ENCODE measurements at places on chromosomes 5 and 9.

DNA sequence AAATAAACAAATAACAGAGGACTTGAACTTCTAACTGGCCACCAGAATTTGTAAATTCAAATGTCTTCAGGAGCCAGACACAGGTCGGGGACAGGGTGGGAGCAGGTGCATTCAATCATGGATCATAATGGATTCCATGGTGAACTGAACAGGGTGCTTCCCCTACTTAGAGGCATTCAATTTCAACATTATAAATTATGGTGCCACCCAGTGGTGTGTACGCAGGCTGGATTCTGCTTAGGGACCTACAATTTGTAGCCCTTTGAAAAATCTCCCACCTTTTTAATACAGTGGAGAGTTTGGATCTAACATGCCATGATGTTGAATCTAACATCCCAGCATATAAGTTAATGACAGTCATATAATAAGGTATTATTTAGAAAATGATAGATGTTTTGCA, 22.3 kb downstream of the KLF9 start:
- DNase-seq: no peak

GRCh38 chr5:28927559-28928326, 1889.4 kb upstream of the CDH9 start:
- DNase-seq: no peak

DNA sequence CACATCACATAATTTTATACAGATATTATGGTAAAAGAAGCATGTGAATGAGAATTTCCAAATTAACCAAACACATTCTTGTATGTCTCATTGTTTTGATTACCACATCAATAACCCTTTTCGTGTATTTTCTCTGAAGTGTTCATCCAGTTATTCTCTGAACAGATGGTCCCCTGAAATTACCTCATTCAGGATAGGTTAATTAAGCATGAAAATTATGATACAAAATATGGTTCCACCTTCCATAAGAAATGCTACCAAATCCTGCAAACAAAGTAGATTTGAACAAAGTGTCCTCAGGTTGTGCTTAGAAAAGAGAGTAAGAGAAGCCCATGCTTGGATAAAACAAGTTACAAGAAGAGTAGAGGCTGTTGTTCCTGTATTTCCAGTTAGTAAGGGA, 83.1 kb upstream of the LMNB1 start:
- DNase-seq: no peak

DNA sequence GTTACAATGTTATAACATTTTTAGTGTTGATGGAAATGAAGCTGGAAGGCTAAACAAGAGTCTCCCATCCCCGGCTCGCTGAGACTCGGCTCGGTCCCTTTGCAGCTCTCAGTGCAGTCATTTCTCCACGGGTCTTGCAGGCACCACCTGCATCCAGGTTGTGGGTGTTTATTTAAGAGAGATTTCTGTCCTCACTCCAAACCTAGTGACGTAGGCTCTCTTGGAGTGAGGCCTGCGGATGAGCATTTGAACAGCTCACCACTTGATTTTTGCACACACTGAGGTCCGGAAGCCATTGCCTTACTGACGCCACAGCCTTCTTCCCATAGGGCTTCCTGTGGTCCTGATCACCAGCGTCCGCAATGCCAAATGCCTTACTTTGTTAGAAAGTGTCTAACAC, 197.7 kb upstream of the OTULINL start:
- no peak for DNase-seq

DNA sequence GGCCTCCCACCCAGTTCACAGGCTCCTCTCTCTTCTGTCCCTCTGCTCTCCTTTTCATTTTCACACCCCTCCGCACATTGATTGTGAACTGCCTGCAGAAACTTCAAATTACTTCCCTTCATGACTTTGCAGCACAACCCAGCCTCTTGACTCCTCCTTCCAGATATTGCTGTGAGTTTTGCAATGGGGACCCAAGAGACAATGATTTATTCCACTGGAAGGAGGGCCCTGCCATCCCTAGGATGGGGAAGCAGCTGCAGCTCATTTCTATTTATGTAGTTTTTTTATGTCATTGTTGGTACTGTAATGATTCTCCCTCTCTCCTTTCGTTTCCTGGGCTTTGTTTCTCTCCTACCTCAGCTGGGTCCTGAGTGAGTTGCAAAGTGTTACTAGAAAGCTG, 364.9 kb downstream of the ICE1 start:
- no peak for DNase-seq

GRCh38 chr5:54844905-54845566, 140.4 kb downstream of the ESM1 start:
- DNase-seq: peak; percentile 68

DNA sequence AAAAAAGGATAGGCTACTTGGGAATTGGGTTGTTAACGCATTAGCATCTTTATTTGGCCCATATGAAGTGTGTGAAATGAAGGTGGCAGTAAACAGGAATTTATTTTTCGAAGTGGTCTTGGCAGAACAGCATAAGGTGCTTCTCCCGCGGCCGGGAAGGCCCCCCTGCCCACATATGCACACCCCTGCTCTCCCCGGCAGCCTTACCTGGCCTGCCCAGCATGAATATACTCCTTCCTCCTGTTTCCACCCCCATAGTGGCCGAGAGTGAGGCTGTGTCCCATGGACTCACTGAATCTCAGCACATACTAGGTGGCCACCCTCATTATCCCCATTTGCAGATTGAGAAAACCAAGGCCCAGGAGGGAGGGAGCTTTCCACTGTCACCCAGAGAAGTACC, 54.0 kb upstream of the OLFM1 start:
- DNase-seq: no peak

DNA sequence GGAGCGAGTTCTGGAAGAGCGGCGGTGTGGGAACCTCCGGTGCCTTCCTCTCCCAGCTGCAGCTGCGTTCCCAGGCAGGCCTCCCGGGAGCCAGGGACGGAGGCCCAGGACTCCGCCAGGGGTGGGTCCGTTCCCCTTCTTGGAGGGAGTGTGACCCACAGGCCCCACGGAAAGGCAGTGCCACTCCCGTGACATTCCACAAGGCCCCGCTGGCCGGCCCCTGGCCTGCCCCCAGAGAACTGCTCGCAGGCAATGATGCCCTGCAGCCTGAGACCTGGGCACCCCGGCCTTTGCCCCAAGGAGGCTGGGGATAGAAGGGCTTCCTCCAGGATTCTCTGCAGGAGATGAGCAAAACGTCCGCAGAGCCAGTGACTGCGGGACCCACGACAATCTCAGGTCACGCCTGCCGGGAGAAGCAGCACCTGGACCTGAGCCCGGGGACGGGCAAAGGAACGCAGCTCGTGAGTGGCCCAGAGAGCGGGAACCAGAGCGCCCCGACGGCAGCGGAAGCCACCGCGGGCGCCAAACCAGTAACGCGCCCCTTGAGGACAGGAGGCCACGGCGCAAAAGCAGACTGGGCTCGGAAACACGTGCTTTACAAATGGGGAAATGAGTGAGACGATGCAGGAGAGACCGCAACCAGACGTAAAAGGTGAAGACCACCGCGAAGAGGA, 9.3 kb downstream of the OBP2B start:
- DNase-seq: no peak

- no peak for DNase-seq
These were observed 15.7 kb upstream of the TNC start for GRCh38 chr9:115133649-115134048.

DNA sequence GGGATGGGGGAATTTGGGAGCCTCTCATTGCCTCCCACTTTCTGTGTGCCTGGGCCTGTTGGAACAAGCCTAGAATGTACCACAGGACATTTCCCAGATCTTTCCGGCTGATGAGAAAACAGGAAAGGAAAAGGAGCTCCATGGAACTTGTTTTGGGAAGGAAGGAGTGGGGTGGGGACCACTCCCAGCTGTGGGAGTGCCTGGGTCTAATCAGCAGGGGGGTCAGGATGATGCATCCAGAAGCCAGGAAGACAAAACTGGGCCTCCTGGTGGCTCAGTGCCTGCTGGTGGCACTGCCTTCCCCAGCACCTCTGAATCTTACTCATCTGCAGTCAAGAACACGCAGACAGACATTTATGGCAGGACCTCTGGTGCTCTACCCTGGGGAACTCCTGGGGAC, 2.8 kb downstream of the SMIM33 start:
- no peak for DNase-seq

DNA sequence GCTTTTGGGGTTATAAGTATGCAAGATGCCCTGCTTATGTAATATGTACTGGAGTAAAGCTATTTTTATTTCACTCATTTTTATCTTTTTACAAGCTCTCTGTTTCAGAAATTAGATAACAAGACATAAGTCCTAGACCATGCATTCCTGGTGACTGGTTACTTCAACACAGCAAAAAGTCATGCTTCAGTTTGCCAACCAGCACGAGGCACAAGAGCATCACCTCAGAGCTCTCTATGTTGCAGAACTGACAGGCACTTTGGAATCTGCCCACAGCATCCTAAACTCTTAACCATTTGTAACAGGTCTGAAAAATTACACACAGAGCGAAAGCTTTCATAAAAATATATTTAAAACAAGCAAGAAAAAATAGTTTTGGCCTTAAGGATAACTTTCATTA, 112.8 kb downstream of the MARCHF11 start:
- DNase-seq: no peak

DNA sequence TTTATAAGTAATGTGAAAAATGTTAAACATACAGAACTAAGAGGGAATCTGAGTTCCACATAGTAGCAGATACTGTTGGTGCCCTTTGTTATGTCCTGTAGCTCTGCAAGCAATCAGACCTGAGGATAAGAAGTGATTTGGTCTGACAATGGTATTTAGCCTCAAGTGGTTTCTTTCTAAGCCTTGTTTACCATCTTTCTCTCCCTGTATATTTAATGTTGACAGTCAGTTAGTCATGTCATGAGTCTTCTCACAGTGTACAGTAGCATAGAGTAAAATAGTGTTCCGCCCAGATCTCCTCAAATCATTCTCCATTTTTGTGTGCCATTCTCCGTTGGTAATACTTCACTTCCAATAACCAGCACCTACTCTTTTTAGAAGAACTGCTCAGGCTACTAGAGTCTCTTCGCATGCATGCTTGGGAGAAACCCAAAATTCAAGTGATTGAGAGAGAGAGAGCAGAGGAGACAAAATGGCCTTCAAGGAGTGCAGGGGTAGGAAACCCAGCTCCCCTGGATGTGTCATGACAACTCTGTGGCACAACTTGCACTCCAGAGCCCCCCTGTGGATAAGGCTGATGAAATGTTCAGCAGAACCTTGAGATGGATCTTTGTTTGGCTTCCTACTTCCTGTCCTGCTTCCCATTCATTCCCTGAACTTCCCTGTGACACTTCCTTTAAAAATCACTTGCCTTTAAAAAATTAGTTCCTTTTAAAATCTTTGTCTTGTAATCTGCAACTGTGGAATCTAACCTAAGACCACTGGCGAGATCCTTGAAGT, 129.2 kb upstream of the FST start:
- no peak for DNase-seq

DNA sequence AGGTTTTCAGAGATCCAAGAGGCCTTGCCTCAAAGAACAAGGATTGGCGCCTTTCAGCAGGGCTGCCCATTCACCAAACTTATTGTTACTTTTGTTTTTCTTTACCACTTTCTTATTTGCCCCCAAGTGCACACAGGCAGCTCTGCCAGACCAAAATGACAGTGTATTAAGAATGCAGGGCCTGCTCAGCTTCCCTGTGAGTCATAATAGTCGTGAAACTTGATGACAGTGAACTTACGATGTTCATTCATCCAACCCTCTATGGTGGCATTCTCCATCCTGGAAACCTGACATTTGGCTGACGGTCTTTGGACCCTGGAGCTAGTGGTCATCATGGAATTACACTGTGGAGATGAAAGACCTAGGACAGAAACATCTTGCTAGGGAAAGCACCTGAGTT, 44.3 kb downstream of the UBE2QL1 start:
- no peak for DNase-seq

GRCh38 chr5:163534492-163535094, 29.2 kb downstream of the MAT2B start:
- no peak for DNase-seq

- no peak for DNase-seq
These were observed 172.3 kb downstream of the ATP10B start for GRCh38 chr5:160679567-160680309.

GRCh38 chr5:57598756-57599155, 116.1 kb upstream of the ACTBL2 start:
- DNase-seq: peak; percentile 15

- no peak for DNase-seq
These were observed 33.5 kb downstream of the ANXA6 start for GRCh38 chr5:151123897-151124751.

- DNase-seq: no peak
These were observed 16.3 kb downstream of the TMC1 start for GRCh38 chr9:72537671-72538070.

GRCh38 chr9:93041108-93041802, 17.2 kb upstream of the SUSD3 start:
- no peak for DNase-seq

- no peak for DNase-seq
These were observed 4.0 kb upstream of the CMYA5 start for GRCh38 chr5:79685627-79686026.

DNA sequence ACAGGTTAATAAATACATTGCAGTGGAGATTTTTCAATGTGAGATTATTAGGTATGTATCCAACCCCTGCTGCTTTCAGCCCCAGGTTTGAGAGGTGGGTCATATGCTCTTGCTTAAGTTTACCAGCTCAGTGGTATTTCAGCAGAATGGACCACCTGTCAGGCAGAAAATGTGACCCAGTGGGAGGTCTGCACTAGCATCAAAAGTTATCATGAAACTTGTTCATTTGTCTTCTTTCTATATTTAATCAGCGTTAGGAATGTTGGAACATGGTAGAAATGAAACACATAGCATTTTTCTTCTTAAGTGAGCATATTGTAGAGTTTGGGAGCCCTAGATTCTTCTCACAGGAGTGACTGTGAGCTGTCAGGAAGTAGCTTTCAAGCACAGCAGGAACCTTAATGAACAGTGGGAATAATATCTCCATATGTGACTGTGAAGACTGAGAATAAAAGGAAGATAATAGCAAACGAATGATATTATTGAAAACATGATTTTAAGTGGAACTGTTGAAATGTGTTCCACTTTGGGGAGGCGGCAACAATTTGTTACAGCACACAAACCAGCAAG, 596.9 kb upstream of the CDH6 start:
- DNase-seq: no peak

- DNase-seq: no peak
These were observed 6.4 kb downstream of the SPINK6 start for GRCh38 chr5:148209151-148209770.

DNA sequence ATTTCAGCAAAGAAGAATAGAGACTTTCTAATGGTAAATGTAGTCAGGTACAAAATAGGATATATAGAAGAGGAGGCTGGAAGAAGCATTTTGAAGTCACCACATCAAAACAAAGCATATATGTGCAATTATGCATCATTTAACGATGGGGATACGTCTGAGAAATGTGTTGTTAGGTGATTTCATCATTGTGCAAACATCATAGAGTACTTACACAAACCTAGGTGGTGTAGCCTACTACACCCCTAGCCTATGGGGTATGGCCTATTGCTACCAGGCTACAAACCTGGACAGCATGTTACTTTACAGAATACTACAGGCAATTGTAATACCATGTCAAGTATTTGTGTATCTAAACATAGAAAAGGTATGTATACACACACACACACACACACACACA, 28.4 kb downstream of the ELP1 start:
- no peak for DNase-seq

Measured in amniotic stem cell (primary cell).